ENCODE measurements at places on chromosomes 13 and 19. TPM values are rescaled to one million over a fixed set of nuclear protein-coding genes. Genes with fewer than 3 reads are reported as not detected.

The FCHO1 gene
- total RNA-seq: 0.68 TPM

The SLC27A1 gene
- total RNA-seq: 22.9 TPM

The ZNF529 gene
- 7.0 TPM for total RNA-seq

The ZNF555 gene
- total RNA-seq: 5.5 TPM

The ZNF829 gene
- 2.7 TPM for total RNA-seq

The ZNF625 gene
- total RNA-seq: 14.0 TPM

The C1QTNF9 gene
- not detected for total RNA-seq

The ZNF574 gene
- total RNA-seq: 7.0 TPM

The PRRG2 gene
- total RNA-seq: 0.92 TPM

The TTC9B gene
- not detected for total RNA-seq

The PGLYRP2 gene
- total RNA-seq: not detected

The SCGB2B2 gene
- total RNA-seq: 0.13 TPM

Measured in aortic smooth muscle cell (primary cell).